ENCODE measurements at places on chromosomes 3 and 15. TPM values are rescaled to one million over a fixed set of nuclear protein-coding genes. Genes with fewer than 3 reads are reported as not detected.

- DNase-seq = no peak
These were observed 482.3 kb downstream of the ZBBX start for GRCh38 chr3:166897811-166898210.

GRCh38 chr3:126347543-126348161 is 9.6 kb downstream of the KLF15 start:
- no peak for DNase-seq

GRCh38 chr3:104428337-104428925 is 938.3 kb upstream of the ALCAM start:
- DNase-seq = no peak

GRCh38 chr15:68309024-68309423 is 31.5 kb downstream of the FEM1B start:
- DNase-seq = no peak

GRCh38 chr3:72340476-72341379 is 507.5 kb downstream of the SHQ1 start:
- no peak for DNase-seq

GRCh38 chr3:52171514-52172261 is 17.5 kb upstream of the POC1A start:
- DNase-seq = peak; percentile 46

DNA sequence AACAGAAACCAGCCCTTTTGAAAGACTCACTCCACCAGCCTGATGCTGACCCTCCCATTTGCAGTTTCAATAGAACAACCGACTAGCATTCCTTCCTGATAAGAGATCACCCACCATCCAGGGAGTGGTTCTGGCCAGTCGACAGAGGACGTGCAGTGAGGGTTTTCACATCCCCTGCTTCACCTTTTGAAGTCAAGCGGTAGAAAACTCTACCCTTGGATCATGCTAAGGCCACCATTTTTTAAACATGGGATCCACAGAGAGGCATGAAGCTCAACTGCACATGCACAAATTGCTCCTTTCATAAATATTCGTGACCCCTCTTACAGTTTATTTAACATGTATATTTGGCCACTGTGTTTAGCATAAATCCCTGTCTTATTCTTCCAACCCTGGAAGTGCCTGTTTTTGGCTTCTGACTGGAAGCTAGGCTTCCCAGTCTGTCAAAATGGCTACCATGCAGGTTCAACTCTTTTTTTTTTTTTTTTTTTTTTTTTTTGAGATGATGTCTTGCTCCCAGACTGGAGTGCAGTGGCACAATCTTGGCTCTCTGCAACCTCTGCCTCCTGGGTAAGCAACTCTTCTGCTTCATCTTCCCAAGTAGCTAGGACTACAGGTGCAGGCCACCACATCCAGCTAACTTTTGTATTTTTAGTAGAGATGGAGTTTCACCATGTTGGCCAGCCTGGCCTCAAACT is 1.0 kb upstream of the THUMPD3 start:
- DNase-seq = no peak

GRCh38 chr15:46146915-46147314 is 512.1 kb downstream of the SQOR start:
- no peak for DNase-seq

GRCh38 chr15:90291679-90292356 is 26.3 kb downstream of the NGRN start:
- DNase-seq = peak; percentile 41

GRCh38 chr15:57537488-57538264 is 54.0 kb upstream of the MYZAP start:
- DNase-seq = no peak

- no peak for DNase-seq
These were observed 748 bp upstream of the AVEN start for GRCh38 chr15:34039790-34040113.

DNA sequence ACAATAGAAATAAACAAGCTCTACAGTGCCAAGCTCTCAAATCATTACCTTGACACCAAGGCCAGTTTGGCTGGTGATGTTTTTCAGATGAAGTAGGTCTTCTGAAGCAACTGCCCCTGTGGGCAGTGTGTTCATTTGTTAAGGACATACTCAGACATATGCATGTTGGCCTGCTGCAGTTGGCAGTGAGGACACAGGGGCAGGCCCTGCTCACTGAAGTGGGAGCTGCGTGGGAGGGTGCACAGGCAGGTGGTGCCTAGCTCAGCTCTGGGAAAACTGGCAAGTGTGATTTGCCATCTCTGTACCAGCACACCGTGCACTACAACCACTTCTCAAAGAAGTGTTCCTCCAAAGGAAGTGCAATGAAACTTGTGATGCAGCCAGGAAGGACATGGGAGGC is 28.5 kb upstream of the SNRK start:
- no peak for DNase-seq

GRCh38 chr3:183300996-183301562 is 48.0 kb downstream of the B3GNT5 start:
- DNase-seq = no peak

GRCh38 chr3:4562595-4562994 is 69.4 kb downstream of the ITPR1 start:
- DNase-seq = no peak

DNA sequence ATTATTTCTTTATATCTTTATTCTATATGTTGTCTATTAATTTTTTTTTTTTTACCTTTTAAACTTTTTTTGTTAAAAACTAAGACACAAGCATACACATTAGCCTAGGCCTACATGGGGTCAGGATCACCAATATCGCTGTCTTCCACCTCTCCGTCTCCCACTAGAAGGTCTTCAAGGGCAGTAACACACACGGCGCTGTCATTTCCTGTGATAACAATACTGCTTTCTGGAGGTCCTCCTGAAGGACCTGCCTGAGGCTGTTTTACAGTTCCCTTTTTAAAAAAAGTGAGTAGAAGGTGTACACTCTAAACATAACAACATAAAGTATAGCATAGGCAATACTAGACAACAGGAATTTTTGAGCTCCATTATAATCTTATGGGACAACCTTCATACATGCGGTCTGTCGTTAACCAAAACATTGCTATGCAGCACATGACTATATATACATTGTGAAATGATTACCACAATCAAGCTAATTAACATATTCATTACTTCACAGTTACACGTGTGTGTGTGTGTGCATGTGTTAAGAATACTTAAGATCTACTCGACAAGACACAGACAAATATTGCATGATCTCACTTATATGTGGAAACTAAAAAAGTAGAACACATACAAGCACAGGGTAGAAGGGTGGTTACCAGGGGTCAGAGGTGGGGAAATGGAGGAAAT is 20.8 kb downstream of the RAB6B start:
- no peak for DNase-seq

DNA sequence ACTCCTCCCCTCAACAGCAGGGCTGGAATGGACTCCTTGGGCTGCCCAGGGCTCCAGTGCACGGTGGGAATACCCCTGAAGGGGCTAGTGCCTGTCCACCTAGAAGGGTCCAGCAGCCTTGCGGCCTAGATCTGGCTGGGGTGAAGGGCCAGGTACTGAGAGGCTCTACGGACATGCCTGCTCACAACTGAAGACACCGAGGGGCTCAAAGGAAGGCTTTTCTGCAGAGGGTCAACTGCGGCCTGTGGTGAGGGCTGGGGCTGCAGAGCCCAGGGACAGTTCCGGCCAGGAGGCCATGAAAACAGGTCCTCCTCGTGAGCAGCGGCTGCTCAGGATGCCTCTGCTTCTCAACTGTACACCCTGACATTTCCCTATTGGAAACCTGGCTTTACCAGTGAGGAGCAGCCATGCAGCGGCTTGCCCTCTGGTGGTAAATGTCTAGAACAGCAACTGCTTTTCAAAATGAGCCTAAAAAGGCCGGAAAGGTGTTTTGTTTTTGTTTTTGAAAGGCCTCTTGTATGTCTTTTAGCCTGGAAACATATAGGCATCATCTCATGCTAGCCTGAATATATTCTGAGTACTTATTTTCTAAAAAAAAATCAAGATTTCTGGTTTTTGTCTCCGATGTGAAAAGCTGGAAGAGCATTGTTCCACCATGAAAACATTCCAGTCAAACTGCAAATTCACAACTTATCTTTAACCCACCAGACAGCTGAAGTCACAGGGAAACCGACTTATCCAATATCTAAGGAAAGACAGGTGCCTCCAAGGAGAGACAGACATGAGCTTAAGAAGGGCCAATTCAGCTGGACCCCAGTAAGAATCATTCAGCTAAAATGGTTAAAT is 163.4 kb downstream of the KLF13 start:
- peak; percentile 22 for DNase-seq

GRCh38 chr3:33060609-33061337 is 36.2 kb downstream of the GLB1 start:
- no peak for DNase-seq

DNA sequence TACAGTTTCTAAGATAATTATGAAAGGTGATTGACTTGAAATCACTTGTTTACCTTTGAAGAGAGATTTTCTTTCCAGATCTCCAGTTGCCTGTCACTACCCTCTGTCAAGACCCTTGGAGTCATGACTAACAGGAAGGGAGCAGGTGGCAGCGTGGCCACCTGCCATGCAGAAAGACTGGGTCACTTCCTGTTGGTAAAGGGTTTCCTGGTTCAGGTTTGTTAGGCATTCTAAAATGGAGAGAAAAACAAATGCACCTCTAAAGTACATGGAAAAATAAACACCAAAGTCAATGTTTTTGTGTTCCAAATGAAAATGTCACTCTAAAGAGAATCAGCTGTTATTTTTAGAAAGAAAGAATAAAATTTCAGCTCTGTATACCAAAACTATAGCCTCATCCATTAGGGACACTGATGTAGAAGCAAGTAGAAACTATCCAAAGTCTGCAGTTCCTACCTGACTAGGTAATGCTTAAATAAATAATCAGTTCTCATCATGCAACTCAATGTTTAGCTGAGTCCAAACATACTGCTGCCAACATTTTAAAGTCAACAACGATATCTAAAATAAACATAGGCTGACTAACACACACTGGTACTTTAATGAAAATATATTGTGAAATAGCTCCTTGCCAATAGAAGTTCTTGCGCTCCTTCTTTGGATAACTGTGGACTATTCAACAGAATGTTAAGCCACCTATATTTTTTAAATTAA is 23.9 kb upstream of the TM4SF1 start:
- peak; percentile 46 for DNase-seq

GRCh38 chr3:150385296-150386242 is 22.5 kb upstream of the TSC22D2 start:
- no peak for DNase-seq

DNA sequence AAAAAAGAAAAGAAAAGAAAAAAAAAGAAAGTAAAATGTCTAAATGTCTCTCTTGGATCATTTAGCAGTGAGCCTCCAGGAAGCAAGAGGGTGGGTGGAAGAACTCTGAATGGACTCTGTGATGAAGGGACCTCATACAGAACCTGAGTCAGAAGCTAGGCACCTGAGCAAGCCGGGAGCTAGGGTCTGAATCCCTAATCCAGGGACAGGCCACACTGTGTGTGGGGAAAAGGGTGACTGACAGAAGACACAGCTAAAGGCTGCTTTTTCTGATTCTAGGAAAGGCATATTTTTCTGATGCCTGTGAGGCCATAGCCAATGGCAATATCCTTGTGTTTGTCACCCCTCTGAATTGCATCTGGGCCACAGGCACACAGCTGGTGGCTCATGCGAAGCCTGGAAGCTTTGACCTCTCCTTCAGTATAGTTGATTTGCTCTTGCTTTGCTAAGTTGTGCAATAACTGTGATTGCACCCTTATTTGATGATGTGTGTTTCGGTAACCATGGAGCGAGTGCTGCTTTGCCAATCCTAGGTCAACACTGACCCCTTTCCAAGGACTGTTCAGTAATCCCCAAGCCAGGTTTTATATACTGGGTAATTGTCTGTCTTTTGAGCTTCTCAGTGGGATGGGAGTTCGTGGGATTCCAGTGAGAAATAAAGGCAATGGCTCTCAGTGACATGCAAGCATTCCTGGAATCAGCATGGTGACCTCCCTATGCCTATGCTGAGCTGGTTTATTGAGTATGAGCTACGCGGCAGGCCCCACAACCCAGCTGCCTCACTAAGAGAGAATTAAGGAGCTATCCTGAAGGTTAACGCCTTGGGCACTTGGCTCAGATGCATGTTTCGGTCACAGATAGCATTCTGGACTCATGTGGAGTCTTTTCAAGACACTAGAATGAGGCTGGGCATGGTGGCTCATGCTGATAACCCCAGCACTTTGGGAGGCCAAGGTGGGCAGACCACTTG is 49.0 kb upstream of the OSBPL11 start:
- no peak for DNase-seq

GRCh38 chr15:38211249-38211648 is 41.4 kb upstream of the SPRED1 start:
- DNase-seq = no peak

DNA sequence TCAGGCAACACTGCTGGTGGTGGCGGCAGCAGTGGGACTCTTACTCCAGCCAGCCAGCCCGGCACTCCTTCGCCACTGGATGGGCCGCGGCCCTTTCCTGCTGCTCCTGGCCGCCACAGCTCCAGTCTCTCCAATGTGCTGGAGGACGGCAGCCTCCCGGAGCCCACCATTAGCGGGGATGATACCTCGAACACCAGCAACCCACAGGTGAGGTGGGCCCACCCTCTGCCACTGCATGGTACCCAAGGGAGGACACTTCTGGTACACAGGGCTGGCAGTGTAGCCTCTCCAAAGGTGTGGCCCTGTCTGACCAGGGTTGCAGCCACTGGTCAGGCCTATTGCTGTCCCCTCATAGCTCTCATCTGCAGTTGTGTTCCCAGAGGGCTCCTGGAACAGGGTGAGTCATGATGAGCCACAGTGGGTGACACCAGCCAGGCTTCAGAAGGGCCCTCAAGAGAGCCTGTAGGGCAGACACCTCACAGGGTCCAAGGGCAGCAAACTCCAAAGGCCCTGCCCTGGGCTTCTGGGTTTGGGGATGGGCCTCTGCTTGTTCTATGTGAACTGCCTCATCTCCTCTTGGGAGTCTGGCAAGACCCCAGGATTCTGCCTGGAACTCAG is 20.8 kb downstream of the NBEAL2 start:
- DNase-seq = no peak

Gene IL20RB
- 6.4 TPM for total RNA-seq

Gene RASL12
- 4.7 TPM for total RNA-seq

Gene MUSTN1
- total RNA-seq = not detected

Gene CAMKV
- 0.20 TPM for total RNA-seq

Gene CLCN2
- total RNA-seq = 2.6 TPM

Gene ZMYND10
- not detected for total RNA-seq

Gene PRTG
- 2.9 TPM for total RNA-seq

Gene C3orf49
- total RNA-seq = not detected

Gene P2RY14
- total RNA-seq = not detected

Gene MAGEL2
- not detected for total RNA-seq

Gene C2CD4A
- total RNA-seq = not detected

Gene ZNF717
- not detected for total RNA-seq

Gene PLCH1
- not detected for total RNA-seq

Gene GCNT3
- total RNA-seq = not detected

Gene SLC22A13
- not detected for total RNA-seq

Gene GUCA1C
- not detected for total RNA-seq

Gene SLITRK3
- total RNA-seq = not detected

Data from MG63 (cell line).